ENCODE measurements at places on chromosomes 5 and 9.

DNA sequence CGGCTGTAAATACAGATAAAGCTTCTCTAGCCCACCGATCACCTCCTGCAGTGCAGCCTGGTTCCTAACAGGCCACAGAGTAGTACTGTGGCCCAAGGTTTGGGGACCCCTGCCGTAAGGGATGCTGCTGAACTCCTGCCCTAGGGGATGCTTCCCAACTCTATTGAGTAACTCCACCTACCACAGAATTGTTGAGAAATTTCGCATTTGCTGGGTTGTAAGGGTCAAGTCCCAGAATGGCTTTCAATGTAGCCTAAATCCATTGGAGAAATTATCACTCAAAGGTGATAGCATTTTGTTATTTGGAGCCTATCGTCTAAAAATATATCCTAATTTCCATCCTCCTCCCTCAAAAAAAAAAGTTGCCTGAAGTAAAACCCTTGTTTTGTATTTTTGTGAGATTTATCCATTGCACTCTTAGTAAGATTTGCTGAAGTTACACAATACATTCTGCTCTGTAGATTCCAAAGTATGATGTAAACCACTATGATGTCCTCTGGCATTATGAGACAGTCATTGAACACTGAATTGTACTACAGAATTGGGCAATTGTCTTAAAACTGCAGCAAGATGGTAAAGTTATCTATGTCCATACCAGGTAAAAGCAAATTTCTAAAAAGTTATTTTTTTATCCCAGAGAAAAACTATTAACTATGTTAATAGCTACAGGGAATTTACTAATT lies 14.0 kb downstream of the ACTBL2 start:
- no peak for DNase-seq

DNA sequence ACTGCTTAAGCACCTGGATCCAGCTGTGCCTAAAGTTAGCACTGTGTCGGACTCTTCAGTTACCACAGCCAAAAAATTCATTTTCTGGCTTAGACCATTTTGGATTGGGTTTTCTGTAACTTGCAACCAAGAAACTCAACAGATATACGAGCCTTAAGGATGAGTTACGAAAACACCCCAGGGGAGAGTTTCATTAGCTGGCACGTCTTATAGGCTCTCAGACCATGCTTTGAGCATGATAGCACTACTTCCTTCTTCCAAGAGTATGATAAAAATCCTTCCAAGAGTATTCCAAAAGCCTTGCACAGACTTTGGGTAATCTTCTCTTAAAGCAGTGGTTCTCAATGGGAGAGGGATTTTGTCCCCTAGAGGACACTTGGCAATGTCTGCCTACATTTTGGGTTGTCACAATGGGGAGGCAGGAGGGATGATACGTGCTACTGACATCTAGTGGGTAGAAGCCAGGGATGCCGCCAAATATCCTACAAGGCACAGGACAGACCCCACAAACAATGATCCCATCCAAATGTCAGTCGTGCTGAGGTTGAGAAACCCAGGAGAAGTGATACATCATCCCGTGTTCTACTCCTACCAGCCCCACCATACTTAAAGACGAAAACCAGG lies 64.8 kb downstream of the SMIM23 start:
- DNase-seq: no peak

DNA sequence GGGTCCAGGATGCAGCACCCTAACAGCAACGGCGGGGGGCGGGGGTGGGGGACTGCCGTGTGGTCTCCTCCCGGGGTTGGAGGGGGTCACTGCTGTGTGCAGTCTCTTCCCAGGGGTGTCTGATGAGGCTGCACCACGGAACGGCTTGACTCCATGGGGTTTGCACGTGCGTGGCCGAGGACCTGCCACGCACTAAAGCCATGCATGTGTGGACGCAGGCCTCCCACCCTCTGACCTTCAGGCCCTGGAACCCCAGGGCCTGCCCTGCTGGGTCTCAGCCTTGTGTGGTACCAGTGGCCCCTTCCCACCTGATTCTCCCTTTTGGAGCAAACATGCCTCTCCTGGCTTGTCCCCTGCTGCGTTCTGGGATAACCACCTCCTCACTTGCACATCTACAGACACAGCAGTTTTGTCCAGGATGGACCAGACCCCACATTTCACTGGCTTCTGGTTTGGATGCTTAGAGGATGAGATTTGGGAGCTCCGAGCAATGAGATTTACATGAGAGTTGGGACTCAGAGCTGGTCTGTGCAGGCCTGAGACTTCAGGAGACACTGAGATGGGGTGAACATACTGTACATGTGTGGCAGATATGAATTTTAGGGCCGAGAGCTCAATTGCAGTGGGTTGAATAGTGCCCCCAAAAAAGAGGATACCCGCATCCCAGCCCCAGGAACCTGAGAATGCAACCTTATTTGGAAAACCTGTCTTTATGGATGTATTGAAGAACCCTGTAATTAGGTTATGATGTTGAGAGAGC lies 45.8 kb downstream of the SLC12A7 start:
- DNase-seq: no peak

DNA sequence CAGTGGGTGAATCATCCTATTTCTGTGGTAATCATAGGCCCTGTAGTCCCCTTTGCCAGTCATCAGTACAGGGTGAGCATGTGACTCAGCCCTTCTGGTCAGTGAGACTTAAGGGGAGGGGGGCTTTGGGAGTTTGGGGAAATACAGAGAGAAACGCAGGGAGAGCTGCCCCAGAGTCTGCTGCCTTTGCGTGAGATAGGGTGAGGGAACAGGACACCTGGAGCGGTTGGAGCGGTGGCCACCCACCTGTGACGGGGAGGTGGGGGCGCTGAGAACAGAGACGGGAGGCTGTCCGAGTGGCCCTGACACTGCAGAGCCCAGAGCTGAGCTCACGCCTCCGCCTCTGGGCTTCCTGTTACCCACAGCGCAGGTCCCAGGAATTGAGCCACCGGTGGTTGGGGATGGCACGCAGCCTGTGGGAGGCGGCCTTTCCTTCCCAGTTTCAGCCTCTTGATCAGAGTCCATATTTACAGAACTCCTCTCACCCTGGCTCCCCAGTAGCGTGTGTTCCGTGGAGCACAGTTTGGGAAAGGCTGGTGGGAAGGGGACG lies 92.0 kb upstream of the ERCC6L2 start:
- no peak for DNase-seq

DNA sequence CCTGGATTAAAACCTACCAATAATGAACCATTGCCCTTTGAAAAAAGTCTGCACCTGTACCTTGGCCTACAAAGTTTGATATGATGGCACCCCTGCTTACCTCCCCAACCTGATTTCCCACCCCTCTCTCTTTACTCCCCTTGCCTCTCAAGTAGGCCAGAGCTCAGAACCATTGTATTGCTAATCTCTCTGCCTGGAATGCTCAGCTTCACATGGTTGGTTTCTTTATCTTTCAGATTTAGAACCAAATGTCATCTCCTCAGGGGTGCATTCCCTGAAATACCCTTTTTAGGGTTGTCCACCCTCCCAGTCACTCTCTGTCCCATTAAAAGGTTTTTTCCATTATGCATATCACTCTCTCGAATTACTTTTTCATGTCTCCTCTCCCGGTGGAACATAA lies 116.6 kb upstream of the VCAN start:
- DNase-seq: no peak

DNA sequence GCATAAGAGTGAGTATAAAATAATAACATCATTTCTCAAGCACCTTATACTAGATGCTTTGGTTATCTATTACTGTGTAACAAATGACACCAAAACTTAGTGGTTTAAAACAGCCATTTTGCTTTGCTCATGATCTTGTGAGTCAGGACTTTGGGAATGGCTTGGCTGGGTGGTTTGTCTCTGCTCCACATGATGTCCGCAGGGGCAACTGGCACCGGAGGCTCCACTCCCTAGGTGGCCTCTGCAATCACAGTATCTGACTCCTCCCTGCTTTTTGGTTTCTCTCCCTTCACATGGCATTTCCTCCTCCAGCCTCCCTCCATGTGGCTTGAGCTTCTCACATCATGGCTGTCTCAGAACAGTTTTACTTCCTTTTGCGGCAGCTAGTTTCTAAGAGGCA lies 259.5 kb downstream of the GAS1 start:
- DNase-seq: no peak

GRCh38 chr9:89597711-89598362 lies 7.0 kb upstream of the GADD45G start:
- peak; percentile 15 for DNase-seq

DNA sequence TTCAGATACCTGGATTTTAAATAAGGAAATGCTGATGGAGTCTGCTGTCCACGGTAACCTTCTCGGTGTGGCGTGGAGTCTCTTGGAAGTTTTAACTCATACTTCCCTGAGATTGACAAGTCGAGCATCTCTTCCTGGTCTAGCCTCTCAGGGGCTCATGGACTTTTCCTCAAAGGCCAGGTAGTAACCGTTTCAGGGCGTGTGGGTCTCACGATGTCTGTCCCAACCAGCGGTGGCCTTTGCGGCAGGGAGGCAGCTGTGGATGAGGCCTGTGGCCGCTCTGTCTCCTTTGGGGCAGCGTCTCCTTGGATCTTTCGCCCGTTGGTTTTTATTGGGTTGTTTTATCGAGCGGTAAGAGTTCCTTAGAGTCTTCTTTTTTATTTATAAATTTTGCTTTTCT lies 32.8 kb downstream of the CEP72 start:
- DNase-seq: no peak

DNA sequence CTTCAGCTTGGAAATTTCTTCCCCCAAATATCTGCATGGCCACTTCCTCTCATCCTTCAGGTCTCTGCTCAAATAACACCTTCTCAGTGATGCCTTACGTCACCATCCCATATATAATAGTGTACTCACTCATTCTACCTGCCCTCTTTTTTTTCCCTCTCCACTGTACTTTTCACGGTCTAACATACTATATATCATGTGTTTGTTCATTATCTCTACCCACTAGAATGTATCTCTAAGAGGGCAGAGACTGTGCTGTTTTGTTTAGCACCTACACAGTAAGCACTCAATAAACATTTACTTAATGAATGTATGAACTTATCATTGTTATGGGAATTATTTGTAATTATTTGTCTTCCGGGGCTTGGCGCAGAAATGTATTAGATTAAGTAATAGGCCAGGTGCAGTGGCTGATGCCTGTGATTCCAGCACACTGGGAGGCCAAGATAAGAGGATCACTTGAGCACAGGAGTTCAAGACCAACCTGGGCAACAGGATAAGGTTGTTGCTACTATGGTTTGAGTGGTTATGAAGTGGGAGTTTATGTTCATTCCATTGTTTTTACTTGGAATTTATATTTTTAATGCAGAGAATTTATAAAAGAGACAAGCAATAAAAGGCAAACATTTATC lies 6.0 kb upstream of the IL13 start:
- DNase-seq: no peak

- no peak for DNase-seq
These were observed 99.7 kb downstream of the ARHGAP26 start for GRCh38 chr5:142869886-142870285.

GRCh38 chr5:111735583-111736270 lies 21.3 kb downstream of the NREP start:
- no peak for DNase-seq

DNA sequence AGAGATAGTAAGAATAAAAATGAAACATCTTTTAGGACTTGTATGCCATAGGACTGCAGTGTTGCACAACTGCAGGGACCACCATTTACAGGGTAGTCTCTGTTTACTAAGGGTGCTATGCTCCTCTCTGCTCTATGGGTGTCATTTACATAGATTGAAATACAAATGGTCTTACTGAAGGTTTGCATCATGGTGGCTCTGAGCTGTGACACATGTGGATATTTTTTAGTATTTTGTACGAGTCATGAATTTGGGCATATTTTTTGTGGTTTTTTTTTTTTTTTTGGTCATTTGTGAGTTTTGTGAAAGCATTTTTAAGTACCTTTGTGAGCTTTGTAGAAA lies 47.4 kb downstream of the CSNK1G3 start:
- DNase-seq: no peak

- DNase-seq: no peak
These were observed 668.8 kb upstream of the RGMB start for GRCh38 chr5:98104454-98105188.
